Mucosa of gallbladder (tissue), 1 donor: ENCODE measurements at places on chromosomes 12 and 14.

- DNase-seq, result peak; percentile 49
Observed at GRCh38 chr12:11719678-11720099, 70.2 kb downstream of the ETV6 start.

- DNase-seq, result no peak
Observed at GRCh38 chr14:104685216-104685997, 4.0 kb upstream of the INF2 start.

DNA sequence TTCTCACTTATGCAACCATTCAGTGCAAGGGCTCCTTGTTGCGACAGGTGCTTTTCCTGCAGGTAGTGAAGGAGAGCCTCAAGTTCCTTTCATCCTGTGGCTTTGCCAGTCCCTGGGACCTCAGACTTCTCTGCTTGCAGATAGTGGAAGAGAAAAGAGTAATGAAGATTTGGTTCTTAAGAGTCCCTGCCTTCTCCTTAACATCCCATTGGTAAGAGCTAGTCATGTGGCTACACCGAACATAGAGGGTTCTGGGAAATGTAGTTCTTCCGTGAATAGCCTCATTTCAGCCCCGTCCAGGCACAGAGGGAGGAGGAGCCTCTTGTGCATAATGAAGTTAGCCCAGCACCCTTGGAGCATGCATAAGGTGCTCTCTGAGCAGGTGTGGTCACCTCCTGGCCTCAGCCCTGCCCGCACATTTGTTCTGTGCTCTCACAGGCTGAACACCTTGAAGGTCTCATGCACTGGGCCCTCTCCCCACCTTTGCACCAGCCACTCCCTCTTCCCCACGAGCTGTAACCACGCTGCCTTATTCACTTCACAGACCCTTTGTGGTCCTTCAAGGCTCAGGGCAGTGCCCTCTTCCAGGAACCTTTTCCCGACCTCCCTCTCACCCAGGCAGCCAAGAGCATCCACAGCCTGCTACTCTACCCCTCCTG, 134.0 kb downstream of the BCL11B start:
- no peak for DNase-seq

DNA sequence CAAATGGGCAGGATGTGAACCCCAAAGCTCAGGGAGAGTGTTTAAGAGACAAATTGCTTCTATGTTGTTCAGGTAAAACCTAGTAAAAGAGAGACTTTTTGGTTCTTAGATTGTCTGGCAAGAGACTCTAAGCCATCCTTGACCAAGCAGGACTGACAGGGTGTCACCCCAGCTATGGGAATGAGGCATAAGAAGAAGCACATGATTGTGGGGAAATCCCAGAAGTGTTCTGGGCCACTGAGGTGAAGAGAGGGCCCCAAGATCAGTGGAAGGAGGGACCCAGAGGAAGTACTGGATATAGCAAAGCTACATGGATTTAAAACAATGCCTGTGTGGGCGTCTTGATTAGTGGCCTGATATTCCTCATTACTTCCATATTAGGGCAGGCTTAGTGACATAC, 99.0 kb downstream of the SAMD4A start:
- DNase-seq, result no peak

DNA sequence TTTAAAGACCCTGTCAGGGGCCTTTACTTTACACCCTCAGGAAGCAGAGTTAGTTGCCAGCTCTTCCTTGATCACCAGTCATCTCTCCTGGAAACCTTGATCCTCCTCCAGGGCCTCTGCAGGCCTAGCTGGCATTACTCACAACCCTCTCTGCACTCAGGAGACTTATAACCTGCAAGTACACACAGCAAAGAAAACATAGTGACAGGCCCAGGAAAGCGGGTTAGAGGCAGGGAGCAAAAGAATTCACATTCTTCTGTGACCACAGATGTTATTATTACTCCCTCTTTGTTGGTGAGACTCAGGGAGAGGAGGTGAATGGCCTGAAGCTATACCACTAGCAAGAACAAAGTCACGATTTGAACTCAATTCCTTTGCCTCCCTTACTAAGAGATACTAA, 87.4 kb downstream of the OR11H12 start:
- DNase-seq, result no peak

GRCh38 chr12:114835031-114835430, 151.1 kb upstream of the TBX3 start:
- no peak for DNase-seq

DNA sequence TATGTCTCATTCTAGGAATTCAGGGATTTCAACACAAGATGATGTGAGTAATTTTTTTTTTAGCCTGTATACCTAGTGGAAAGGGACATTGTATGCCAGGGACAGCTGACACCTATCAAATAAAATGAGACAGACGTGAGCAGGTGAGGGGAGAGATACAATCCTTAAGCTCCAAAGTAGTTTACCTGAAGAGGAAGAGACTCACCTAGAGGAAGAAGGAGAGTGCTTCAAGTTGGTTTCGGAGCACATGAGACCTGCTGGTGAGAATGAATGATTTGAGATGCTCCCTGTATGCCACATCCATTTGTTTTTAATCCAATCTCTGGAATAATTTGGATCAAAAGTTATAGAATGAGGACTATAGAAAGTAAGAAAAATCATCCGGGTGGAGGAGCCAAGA, 915.4 kb upstream of the FBXO33 start:
- no peak for DNase-seq

DNA sequence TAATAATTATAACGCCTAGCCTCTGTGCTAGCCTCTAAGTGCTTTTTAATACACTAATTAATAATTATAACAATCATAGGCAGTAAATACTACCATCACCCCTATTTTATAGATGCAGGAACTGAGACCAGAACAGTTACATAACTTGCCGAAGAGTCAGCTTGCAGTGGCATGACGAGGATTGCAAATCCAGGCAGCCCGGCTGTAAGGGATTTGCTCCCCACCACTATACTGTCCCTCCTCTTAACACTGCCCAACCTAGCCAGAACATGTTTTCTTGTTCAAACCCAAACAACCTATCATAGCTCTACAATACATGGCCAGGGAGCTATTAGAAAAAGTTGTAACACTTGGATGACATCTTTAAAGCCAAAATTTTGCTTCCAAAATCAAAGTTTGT, 33.9 kb upstream of the VASH1 start:
- no peak for DNase-seq

DNA sequence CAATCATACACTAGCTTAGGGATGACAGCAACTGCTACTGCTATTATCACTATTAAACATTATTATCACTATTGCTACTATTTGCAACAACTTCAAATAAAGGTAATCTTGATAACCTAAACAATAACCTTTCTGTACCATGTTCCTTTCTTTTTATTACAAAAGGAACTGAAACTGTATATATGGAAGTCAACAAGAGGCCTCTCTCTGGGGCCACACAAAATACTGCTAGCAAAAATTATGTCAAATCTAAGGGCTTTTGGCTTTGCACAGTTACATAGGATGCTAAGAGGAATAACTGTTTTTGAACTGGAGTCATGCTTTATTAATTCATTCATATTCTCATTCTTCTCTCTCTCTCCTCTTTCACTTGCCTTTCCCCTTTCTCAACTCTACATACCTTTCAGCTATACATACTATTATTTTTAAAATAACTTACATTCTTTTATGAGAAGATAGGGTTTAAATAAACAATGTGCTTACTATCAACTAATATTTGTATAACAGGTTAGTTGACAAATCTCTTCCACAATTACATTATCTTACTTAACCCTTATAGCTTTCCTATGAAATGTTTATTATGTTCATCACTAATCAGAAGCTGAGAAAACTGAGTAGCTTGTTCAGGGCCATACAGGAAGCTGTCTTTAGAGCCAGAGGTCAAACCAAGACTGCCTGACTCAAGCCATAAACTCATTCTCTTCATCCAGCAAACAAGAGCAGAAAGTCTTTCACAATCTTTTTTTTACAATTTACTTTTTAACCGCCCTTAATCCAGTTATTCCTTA, 25.7 kb downstream of the SPTSSA start:
- no peak for DNase-seq

DNA sequence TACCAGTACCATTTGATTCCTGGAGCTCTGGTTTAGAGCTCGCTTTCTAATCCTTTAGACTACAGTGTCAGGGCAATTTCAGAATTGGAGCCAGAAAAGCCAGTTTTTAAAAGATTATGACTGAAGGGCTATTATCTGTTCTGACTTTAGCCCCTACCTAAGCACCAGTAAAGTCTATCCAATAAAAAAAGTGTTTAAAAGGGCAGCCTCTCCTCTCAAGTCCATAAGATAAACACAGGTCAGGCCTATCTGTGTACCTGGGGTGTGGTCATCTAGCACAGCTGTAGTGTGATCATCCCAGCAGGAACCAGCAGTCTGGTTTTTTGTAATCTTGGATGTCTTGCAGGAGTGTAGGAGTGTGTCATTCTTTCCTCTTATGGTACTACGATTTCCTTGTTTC, 6.6 kb downstream of the APPL2 start:
- DNase-seq, result no peak

DNA sequence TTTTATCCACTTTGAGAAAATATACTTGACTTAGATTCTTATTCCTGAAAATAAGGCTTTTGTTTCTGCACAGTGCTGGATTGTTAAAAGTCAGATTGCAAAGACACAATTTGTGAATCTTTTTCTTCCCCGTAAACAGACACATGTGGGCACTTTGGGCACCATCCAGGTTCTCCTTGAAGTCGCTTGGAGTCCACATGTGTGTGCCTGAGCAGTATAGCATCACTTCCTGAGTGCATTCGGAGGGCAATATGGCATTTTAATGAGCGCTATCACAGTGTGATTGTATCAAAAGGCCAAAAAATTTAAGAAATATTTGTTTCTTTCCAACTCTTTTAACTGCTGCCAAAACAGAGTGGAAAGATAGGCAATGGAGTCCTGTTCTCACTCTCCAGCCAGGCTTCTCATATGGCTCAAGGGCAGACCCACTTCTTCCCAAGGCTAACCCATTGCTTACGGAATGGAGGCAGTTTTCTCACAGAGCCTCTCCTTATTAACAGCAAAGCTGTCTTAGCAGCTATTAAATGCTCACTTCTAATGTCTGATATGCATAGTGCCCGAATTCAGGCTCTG, 397.1 kb downstream of the EGLN3 start:
- no peak for DNase-seq

GRCh38 chr12:120438495-120439198, 734 bp downstream of the COX6A1 start:
- DNase-seq, result no peak

- no peak for DNase-seq
Observed at GRCh38 chr14:85991156-85991555, 461.2 kb downstream of the FLRT2 start.

DNA sequence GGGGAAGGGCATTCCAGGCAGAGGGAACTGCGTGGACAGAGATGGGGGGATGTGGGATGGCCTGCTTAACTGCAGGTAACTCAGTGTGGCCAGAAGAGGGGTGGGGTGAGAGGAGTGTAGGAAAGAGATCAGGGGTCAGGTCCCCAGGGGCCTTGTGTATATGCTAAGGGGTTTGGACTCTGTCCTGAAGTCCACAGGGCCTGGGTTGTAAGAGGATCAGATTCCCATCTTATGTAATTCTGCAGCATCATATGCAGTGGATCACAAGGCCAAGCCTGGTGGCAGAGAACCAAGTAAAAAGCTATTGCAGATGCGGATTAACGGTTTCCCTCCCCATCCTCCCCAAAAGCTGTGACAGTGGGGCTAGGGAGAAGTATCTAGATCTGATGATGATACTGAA, 8.7 kb downstream of the TCTN1 start:
- no peak for DNase-seq

DNA sequence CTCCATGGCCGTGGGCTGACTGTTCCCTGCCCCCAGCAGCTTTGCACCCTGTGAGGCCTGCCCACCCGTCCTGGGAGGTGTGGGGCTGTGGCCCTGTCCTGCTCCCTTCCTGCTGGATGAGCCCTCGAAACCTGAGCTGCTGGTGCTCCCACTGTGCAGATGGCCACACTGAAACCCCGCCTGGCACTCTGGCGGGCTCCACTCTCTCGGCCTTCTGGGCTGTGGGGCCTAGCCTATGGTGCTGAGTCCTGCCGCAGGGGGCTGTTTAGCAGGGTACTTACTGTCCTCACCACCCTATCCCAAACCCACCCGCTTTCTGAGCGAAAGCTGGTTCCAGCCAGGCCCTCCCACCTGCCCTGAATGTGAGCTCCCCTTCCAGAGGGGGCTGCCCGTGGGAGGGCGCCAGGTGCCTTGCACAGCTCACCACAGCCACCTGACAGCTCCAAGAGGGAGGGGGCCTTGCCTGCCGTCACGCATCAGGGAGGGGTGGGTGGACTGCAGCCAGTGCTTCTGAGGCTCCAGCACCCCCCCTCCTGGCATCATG, 7.3 kb downstream of the SLC25A47 start:
- no peak for DNase-seq

GRCh38 chr12:46244273-46244915, 24.4 kb downstream of the SLC38A1 start:
- DNase-seq, result no peak

- no peak for DNase-seq
Observed at GRCh38 chr14:71004481-71004880, 97.2 kb downstream of the PCNX1 start.

DNA sequence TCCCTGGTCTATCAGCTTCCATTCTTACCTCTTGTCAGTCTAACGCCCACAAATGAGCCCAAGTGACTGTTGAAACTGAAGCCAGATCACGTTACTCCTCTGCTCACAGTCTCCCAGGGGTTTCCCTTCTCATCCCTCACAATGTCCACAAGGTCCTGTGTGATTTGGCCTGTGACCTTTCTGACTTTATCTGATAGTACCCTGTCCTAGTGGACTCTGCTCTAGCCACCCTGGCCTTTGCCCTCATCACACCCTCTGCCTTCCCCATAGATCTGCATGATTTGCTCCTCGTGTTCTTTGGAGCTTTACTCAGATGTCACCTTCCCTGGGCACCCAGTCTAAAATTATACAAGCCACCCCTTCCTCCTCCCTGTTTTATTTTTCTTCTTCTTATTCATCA, 55.5 kb downstream of the RDH12 start:
- no peak for DNase-seq
